ENCODE measurements at places on chromosomes 1 and 21. TPM values are rescaled to one million over a fixed set of nuclear protein-coding genes. Genes with fewer than 3 reads are reported as not detected.

ATP1A4 gene
- 0.68 TPM for total RNA-seq

C1QA gene
- total RNA-seq: 5.9 TPM

DPH2 gene
- 31.5 TPM for total RNA-seq

FABP3 gene
- 23.9 TPM for total RNA-seq

OR6N1 gene
- not detected for total RNA-seq

TMEM81 gene
- total RNA-seq: 2.2 TPM

- peak; percentile 49 for DNase-seq
- peak overlapping the region; percentile 37 for H3K27ac ChIP-seq
- H3K4me1 ChIP-seq: peaks cover 5% of the 10 kb centered on the region
- H3K36me3 ChIP-seq: no peaks in the 10 kb centered on the region
Measured at GRCh38 chr1:16189003-16189402, 23.4 kb downstream of the ARHGEF19 start.

- H3K36me3 ChIP-seq: no peaks in the 10 kb centered on the region
- H3K4me1 ChIP-seq: no peaks in the 10 kb centered on the region
- no peaks in the 10 kb centered on the region for H3K27me3 ChIP-seq
- no peak overlapping the region for H3K4me3 ChIP-seq
- no peak overlapping the region for H3K27ac ChIP-seq
Measured at GRCh38 chr1:54599211-54599823, 24.0 kb downstream of the FAM151A start.

GRCh38 chr1:221993444-221993948 lies 251.6 kb upstream of the DUSP10 start:
- no peaks in the 10 kb centered on the region for H3K27me3 ChIP-seq
- no peak overlapping the region for H3K27ac ChIP-seq
- H3K36me3 ChIP-seq: no peaks in the 10 kb centered on the region

DNA sequence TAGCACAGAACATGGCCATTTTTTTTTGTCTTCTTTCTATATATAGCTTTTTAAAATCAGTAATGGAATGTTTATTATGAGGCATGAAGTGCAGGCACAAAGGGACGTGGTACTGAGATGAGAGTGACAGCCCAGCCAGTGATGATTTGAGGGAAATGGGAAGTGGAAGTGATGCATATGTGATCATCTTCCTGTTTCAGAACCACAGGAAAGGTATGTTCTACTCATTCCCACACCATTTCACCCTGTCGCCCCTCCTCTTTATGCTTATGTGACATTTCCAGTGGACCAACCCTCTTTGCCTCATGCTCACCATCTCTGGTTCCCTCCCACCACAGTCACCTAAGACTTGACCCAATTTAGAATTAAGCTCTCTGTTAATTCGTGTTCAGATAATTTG lies 24.3 kb downstream of the PTGS2 start:
- no peaks in the 10 kb centered on the region for H3K27me3 ChIP-seq
- H3K4me1 ChIP-seq: no peaks in the 10 kb centered on the region
- no peaks in the 10 kb centered on the region for H3K36me3 ChIP-seq
- no peak overlapping the region for H3K4me3 ChIP-seq
- DNase-seq: no peak
- H3K27ac ChIP-seq: no peak overlapping the region

- H3K4me3 ChIP-seq: no peak overlapping the region
- DNase-seq: no peak
- H3K36me3 ChIP-seq: no peaks in the 10 kb centered on the region
- H3K27ac ChIP-seq: no peak overlapping the region
Measured at GRCh38 chr1:111666828-111667227, 47.2 kb downstream of the RAP1A start.

DNA sequence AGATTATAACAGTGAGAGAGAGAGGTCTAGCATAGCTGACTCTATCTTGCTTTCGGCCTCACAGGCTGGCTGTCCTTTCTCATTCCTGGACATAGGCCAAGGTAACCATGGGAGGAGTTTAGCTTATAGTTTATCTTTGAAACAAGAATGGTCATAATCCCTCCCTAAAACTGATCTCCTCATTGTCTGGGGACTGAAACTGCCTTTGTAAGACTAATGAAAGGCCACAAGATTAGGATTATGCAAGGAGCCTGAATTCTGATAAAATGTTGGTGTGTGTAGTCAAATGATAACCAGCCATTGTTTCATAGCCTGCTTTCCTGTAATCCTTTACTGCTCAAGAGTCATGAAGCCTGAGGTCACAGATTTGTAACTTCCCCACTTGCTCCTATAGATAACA lies 131.9 kb upstream of the LYPLAL1 start:
- no peaks in the 10 kb centered on the region for H3K27me3 ChIP-seq
- no peaks in the 10 kb centered on the region for H3K36me3 ChIP-seq
- no peak overlapping the region for H3K27ac ChIP-seq
- no peaks in the 10 kb centered on the region for H3K4me1 ChIP-seq
- no peak overlapping the region for H3K4me3 ChIP-seq
- no peak for DNase-seq

GRCh38 chr1:22295856-22296255 lies 153.0 kb upstream of the WNT4 start:
- no peaks in the 10 kb centered on the region for H3K36me3 ChIP-seq
- no peaks in the 10 kb centered on the region for H3K4me1 ChIP-seq
- H3K27me3 ChIP-seq: no peaks in the 10 kb centered on the region
- no peak overlapping the region for H3K4me3 ChIP-seq
- no peak for DNase-seq

DNA sequence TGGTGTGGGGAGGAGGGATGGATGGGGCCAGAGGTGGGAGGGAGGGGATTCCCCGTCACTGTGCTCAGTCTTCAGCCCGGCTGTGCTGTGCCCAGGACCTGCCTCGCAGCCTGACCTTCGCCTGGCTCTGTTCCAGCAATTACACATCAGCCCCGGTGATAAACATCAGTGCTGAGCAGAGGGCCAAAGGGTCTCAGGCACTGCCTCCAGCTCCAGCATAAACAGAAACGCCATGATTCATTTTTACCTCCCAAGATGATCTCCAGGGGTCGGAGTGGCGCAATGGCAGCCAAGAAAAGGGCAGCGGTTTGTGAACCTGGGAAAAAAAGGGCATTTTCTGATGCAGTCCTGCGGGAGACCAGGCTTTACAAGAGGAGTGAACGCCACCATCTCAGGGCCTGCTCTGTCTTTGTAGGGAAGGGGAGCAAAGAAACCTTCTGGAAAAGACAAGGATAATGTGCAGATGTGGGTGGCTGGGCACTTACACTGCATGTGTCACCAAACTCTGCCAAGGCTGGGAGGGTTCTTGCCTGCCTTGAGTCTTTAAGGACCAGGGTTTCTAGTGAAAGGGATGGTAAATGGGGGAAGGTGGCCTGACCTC lies 28.1 kb downstream of the SHISA4 start:
- H3K4me1 ChIP-seq: peaks cover 18% of the 10 kb centered on the region
- H3K4me3 ChIP-seq: no peak overlapping the region
- DNase-seq: peak; percentile 81
- no peaks in the 10 kb centered on the region for H3K36me3 ChIP-seq

DNA sequence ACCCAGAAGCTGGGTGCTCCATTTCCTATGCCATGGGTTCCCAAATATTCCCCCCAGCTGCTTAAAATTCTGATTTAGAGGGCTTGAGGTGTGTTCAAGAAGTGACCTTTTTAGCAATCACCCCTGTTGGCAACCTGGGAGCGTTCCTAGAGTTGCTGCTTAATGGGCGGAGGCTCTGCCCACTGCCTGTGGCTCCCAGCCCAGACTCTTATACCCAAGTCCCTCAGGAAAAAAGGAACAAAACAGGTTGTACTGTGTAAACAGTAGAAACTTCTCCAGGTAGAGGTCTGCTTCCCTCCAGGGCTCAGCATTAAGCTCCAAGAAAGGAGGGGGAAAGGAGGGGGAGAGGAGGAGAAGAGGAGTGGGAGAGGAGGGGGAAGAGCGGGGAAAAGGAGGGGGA lies 14.6 kb upstream of the TENT5C start:
- no peaks in the 10 kb centered on the region for H3K36me3 ChIP-seq
- DNase-seq: no peak
- no peaks in the 10 kb centered on the region for H3K4me1 ChIP-seq
- H3K4me3 ChIP-seq: no peak overlapping the region
- H3K27me3 ChIP-seq: no peaks in the 10 kb centered on the region
- no peak overlapping the region for H3K27ac ChIP-seq

DNA sequence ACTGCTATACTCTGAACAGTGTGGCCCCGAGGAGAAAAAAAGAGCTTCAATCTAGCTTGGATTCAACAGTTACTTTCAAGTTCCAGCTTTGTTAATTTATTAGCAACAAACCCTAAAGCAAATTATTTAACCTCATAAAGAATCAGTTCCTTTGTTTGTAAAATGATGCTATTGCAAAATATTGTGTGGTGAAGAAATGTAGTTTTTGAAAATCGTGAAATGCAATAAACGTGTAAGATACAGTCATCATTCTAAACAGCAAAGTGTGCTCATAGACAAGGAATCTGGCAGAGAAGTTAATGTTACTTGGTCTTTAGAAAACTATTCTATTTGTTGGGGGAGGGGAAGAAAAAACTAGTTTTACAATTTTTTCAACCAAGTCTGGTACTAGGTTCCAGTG lies 297.6 kb upstream of the ADGRL4 start:
- no peak for DNase-seq
- H3K27me3 ChIP-seq: no peaks in the 10 kb centered on the region
- no peak overlapping the region for H3K4me3 ChIP-seq

GRCh38 chr1:72757843-72758242 lies 475.5 kb upstream of the NEGR1 start:
- no peaks in the 10 kb centered on the region for H3K27me3 ChIP-seq
- DNase-seq: no peak
- no peaks in the 10 kb centered on the region for H3K36me3 ChIP-seq
- no peaks in the 10 kb centered on the region for H3K4me1 ChIP-seq

DNA sequence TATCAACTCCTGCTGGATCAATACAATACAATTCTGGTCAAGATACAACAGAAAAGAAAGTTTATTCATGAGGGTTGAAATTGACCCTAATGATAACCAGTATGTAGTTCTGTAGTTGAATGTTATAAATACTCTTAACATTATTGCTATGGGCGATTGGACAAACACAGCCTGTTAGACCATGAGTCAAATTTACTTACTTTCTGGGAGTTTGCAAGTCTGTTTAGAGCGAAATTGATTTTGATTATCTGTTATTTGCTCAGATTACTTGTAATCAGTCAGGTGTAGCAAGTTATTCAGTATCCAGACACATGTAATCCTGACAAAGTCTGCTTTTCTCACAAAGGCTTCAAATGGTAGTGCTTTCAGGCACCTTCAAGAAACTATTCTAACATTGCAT lies 216.6 kb upstream of the B3GALT2 start:
- no peaks in the 10 kb centered on the region for H3K27me3 ChIP-seq
- no peak for DNase-seq
- H3K4me1 ChIP-seq: no peaks in the 10 kb centered on the region
- H3K4me3 ChIP-seq: no peak overlapping the region
- no peaks in the 10 kb centered on the region for H3K36me3 ChIP-seq

GRCh38 chr1:247322849-247323586 lies 8.6 kb downstream of the ZNF496 start:
- H3K4me1 ChIP-seq: no peaks in the 10 kb centered on the region
- no peak overlapping the region for H3K27ac ChIP-seq
- H3K27me3 ChIP-seq: no peaks in the 10 kb centered on the region
- no peak overlapping the region for H3K4me3 ChIP-seq
- no peaks in the 10 kb centered on the region for H3K36me3 ChIP-seq

- no peak for DNase-seq
- no peak overlapping the region for H3K27ac ChIP-seq
- H3K4me1 ChIP-seq: no peaks in the 10 kb centered on the region
- no peaks in the 10 kb centered on the region for H3K36me3 ChIP-seq
- no peak overlapping the region for H3K4me3 ChIP-seq
Measured at GRCh38 chr1:119688810-119689209, 22.9 kb upstream of the PHGDH start.

GRCh38 chr1:152186556-152187285 lies 27.7 kb upstream of the RPTN start:
- no peaks in the 10 kb centered on the region for H3K4me1 ChIP-seq
- DNase-seq: no peak
- H3K36me3 ChIP-seq: no peaks in the 10 kb centered on the region
- no peaks in the 10 kb centered on the region for H3K27me3 ChIP-seq

DNA sequence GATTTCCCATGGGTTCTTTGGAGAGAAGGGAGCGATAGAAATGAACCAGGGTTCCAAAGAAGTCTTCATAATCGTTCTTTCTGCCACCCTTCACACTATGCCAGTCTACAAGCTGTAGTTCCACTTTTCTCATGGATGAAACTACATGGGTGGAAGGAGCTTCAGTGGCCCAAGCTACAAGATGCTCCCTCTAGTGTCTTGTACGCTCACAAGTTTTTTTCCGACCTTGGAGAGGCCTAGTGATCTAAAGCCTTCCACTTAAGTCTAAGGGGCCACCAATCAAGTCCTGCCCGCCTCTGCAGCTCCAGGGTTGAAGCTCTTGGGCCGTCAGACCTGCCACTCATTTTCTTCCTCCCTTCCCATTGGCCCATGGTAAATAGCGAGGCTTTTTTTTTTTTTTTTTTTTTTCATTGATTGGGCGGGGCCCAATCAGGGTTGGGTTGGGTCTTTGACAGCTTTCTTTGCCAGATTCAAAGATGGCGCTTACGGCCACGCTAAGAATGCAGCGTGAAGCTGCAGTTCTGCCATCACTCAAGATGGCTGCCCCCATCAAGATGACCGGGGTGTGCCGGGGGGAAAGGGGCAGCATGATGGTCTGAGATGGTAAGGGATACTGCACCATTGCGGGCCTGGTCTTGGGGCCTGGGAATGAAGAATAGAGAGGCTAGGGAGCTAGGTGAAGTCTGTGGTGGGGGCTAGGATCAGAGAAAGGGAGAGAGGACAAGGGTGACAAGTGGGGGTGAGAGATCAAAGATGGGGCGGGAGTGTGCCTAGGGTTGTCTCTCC lies at the start of gene TOMM40L:
TOMM40L (plus strand) TSS at position 527 of the 786 bp plus-strand sequence. CDS start 430 bp downstream, outside the sequence.
- no peaks in the 10 kb centered on the region for H3K27me3 ChIP-seq
- peak within 1 kb of the TSS; percentile 50 for H3K4me3 ChIP-seq
- peaks cover 10% of the 10 kb centered on the region for H3K4me1 ChIP-seq
- no peaks in the 10 kb centered on the region for H3K36me3 ChIP-seq

GRCh38 chr21:25331286-25331685 lies 276.0 kb downstream of the MRPL39 start:
- DNase-seq: no peak
- H3K27ac ChIP-seq: no peak overlapping the region
- H3K36me3 ChIP-seq: no peaks in the 10 kb centered on the region
- H3K27me3 ChIP-seq: no peaks in the 10 kb centered on the region
- H3K4me3 ChIP-seq: no peak overlapping the region
- no peaks in the 10 kb centered on the region for H3K4me1 ChIP-seq

DNA sequence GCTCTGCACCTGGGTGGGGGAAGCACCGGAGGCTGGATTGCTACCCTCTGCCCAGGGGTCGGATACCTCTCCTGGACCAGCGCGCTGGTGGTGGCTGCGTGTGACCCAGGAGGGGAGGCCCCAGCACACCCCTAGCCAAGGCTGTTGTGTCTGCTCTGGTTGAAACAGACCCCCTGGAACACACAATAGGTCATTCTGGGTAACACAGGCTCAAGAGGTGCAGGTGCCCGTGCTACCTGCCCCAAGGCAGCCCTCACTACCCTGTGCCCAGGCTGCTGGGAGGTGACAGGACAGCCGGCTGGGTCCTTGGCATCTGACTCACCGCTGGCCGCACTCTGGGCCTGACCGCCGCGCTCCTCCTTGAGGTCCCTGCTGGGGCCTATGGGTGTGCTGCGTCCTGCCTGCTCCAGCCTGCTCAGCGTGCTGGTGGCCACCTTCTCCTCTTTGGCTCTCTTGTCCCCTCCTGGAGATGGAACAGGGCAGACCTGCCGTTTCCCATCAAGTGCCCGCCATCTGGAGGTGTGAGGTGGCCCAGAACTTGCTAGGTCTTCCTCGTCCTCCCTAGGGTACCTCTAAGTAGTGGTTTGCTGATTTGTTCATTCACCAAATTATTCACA lies 30.0 kb downstream of the ZBTB17 start:
- no peaks in the 10 kb centered on the region for H3K36me3 ChIP-seq
- no peak overlapping the region for H3K4me3 ChIP-seq
- DNase-seq: no peak
- peaks cover 16% of the 10 kb centered on the region for H3K4me1 ChIP-seq
- H3K27ac ChIP-seq: no peak overlapping the region

Measured in hepatocyte (in vitro differentiated cells).